Activated CD4-positive, alpha-beta T cell treated with anti-CD3 and anti-CD28 coated beads, Interleukin-2, Interleukin-4, amounts not matched to agents 100 ng/mL and 50 ng/mL, durations not matched to agents 16 hours and 8 hours (primary cell): ENCODE measurements at places on chromosomes 12 and 14.

- no peak for DNase-seq
Measured at GRCh38 chr14:104102282-104102914, 16.9 kb downstream of the ASPG start.

DNA sequence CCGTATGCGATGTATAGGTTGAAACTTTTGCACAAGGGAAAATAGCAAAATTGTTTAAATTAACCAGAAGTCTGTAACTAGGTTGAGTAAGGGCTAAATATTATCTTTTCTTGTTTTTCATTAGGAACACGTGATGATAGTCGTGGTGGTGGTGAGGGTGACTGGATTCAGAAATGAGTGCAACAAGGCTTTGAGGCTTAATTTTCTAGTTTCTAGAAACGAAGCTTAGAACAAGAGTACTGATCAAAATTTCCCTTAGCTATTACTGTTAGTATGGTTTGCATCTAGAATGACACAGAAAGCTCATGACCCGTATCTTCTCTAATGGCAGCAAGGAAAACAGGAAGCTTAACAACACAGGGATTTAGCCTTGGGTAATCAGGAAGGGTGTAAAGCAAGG, 7.0 kb downstream of the SLIRP start:
- peak; percentile 39 for DNase-seq

GRCh38 chr14:99579120-99579836, 24.7 kb downstream of the CCDC85C start:
- no peak for DNase-seq

- no peak for DNase-seq
Measured at GRCh38 chr12:119715268-119715620, 47.3 kb downstream of the PRKAB1 start.

GRCh38 chr14:90600619-90601018, 203.8 kb downstream of the CALM1 start:
- DNase-seq: no peak

GRCh38 chr12:121505513-121505912, 75.3 kb downstream of the KDM2B start:
- no peak for DNase-seq
